Kidney glomerular epithelial cell (primary cell): ENCODE measurements at places on chromosomes 12 and 14.

DNA sequence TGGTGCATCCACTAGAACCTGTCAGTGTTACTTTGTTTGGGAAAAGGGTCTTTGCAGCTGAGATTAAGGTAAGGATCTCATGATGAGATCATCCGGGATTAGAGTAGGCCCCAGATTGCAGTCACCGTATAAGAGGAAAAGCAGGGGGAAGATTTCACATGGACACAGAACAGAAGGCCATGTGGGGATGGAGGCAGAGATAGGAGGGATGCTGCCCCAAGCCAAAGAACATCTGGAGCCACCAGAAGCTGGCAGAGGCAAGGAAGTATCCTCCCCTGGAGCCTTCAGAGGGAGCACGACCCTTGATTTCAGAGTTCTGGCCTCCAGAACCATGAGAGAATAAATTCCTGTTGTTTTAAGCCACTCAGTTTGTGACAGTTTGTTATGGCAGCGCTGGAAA lies 39.6 kb downstream of the CMKLR1 start:
- DNase-seq: no peak

GRCh38 chr12:39095636-39096330 lies 190.4 kb upstream of the CPNE8 start:
- DNase-seq: no peak

GRCh38 chr12:124688356-124688992 lies 121.1 kb upstream of the NCOR2 start:
- DNase-seq: no peak

- DNase-seq: no peak
Measured at GRCh38 chr12:115147916-115148315, 463.9 kb upstream of the TBX3 start.

DNA sequence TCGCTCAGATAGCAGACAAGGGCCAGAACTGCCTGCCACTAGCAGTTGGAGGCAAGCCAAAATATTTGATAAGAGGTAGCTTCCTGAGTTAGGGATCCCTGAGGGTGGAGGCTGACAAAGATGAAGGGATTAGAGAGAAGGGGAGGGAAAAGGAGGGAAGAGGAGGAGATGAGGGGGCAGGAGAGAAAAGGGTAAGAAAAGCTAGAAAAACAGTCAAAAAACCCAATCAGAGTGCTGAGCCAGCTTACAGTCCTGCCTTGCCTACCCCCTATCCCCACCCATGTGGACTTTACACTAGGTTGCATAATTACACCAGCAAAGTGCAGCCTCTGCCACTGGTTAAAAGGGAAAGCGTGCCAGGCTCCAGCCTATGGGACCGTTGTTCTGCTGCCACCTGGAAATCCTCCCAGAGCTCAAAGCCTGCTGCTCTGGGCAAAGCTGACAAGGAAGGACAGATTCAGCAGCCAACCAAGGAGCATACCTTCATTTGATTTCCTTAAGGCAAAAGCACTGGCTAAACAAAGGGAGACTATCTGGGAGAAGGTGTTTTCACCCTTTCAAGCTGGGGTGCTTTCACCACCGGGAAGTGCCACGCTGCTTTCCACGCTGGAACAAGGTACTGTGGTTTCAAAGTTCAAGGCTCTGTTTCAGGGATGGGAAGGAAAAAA lies 3.8 kb upstream of the NUMB start:
- no peak for DNase-seq

DNA sequence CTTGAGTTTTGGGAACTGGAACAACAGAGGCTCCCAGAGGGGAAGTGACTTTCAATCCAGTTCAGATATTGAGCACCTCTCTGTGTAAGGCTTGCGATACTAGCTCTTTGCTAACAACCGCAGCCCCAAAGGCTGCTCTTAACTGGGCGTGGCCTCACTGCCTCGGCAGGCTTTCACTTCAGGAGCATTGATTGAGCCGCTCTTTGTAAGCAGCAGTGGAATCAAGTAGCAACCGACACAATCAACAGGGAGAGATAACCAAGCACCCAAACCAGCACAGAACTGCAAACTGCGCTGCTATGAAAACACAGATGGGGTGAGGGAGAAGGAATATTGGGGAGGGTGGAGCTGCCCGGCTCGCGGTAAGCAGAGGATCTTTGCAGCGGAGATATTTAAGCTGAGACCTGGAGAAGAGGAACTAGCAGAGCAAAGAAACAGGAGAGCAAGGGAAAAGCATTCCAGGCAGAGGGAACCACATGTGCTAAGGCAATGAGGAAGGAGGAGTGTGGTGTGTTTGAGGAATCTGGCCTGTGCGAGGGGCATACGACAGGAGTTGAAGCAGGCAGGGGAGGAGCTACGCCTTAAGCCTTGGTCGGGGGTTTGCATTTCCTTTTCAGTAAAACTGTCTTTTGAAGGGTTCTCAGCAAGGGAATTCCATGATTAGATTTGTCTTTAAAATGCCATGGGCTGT lies 17.3 kb upstream of the YY1 start:
- DNase-seq: peak; percentile 48

- DNase-seq: no peak
Measured at GRCh38 chr14:76186308-76187027, 34.7 kb downstream of the GPATCH2L start.

DNA sequence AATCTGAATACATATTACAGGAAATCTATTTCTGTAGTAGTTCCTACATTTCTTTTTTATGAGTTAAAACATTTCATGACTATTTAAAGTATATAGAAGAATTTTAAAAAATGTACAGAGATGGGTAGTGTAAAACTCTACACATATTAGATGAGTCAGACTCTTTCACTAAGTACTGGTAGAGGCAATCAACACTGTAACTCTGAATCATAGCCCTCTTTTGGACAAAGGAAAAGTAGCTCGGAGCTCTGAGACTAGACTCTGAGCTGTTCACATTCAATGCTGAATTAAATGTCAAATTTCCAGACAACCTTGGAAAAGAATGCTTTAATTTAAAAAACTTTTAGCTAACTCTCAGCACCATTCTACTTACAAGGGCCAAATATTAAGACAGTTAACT lies 3.4 kb downstream of the PTCSC3 start:
- no peak for DNase-seq

DNA sequence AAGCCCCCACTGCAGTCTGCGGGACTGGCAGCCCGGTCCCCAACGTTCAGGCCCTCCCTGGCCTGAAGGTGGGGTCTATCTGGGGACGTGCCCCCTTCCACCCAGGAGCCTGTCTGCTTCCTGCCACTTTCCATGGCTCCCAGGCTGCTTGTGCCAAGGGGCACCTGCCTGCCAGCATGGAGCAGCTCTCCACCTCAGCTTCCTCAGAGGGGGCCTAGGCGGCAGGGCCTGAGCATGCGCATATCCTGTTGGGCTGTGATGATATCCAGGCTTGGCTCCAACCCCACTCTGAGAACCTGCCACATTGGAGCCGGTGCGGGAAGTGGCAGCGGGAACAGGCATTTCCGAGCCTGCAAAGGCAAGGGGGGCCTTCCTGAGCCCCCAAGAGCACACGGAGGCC lies 57.4 kb downstream of the FUT8 start:
- no peak for DNase-seq

GRCh38 chr14:99069946-99070345 lies 202.1 kb downstream of the BCL11B start:
- no peak for DNase-seq

- no peak for DNase-seq
Measured at GRCh38 chr12:124481257-124481750, 86.1 kb downstream of the NCOR2 start.

DNA sequence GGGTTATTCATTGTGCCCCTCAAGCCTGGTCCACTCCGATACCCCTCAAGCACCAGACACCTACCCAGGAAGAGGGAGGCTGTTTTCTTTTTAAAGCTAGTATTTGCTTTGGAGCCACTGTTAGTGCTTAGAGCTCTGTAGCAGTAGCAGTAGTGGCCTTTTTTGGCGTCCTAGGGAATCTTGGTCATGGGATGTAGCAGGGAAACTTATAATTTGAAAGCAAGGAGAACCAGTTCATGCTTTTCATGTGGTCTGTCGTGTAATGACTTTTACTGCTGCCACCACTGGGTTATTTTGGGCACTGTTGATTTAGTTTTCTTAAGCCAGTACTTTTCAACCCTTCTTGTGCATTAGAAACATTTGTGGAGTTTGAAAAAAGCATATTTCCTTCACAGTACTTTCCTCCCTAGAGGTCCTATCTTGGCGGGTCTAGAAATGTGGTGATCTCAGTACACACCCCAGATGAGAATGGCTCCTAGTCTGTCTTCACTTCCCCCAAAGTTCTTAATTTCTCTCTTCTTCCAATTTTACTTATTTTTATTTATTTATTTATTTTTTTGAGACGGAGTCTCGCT lies 49.7 kb downstream of the MARK3 start:
- no peak for DNase-seq

- no peak for DNase-seq
Measured at GRCh38 chr12:6182279-6182898, 17.8 kb upstream of the CD9 start.
